Smooth muscle cell of the pulmonary artery (primary cell): ENCODE measurements at places on chromosomes 12 and 14. TPM values are rescaled to one million over a fixed set of nuclear protein-coding genes. Genes with fewer than 3 reads are reported as not detected.

The NKX2-1 gene
- not detected in 2 replicates for total RNA-seq

The UBR7 gene
- total RNA-seq = 20.6 and 23.8 TPM in 2 replicates

The GPRC5D gene
- total RNA-seq = 0.13 TPM in 1 of 2 replicates, not detected in the other

The ITGB7 gene
- total RNA-seq = 0.40 and 0.52 TPM in 2 replicates

The SLC5A8 gene
- total RNA-seq = not detected in 2 replicates

The BATF gene
- total RNA-seq = 0.26 TPM in 1 of 2 replicates, not detected in the other

The RNASE7 gene
- not detected in 2 replicates for total RNA-seq

The PRB2 gene
- total RNA-seq = not detected in 2 replicates

The IAPP gene
- 0.10 TPM in 1 of 2 replicates, not detected in the other for total RNA-seq

The RNASE12 gene
- total RNA-seq = not detected in 2 replicates
